ENCODE measurements at places on chromosomes 3 and 15. TPM values are rescaled to one million over a fixed set of nuclear protein-coding genes. Genes with fewer than 3 reads are reported as not detected.
A peak's percentile ranks its signal among the peaks of the same experiment; 100 is the strongest.

The EFCC1 gene
- not detected for total RNA-seq

The ATP13A5 gene
- not detected for total RNA-seq

The NUP210 gene
- 87.7 TPM for total RNA-seq

The TRIM42 gene
- not detected for total RNA-seq

The CP gene
- not detected for total RNA-seq

The FURIN gene
- 30.9 TPM for total RNA-seq

The MNS1 gene
- 4.6 TPM for total RNA-seq

The FHIT gene
- total RNA-seq, result not detected

The SLC9A9 gene
- 2.3 TPM for total RNA-seq

The LPP gene
- 88.5 TPM for total RNA-seq

The DNAH12 gene
- total RNA-seq, result 0.43 TPM

- peak; percentile 52 for DNase-seq
- no peaks in the 10 kb centered on the region for H3K36me3 ChIP-seq
- H3K4me3 ChIP-seq, result no peak overlapping the region
- no peaks in the 10 kb centered on the region for H3K27me3 ChIP-seq
These were observed 14.7 kb downstream of the TM4SF4 start for GRCh38 chr3:149489060-149489690.

GRCh38 chr3:171225708-171226107, 199.2 kb upstream of the SLC2A2 start:
- DNase-seq, result no peak
- no peaks in the 10 kb centered on the region for H3K36me3 ChIP-seq
- no peaks in the 10 kb centered on the region for H3K4me1 ChIP-seq
- no peaks in the 10 kb centered on the region for H3K27me3 ChIP-seq
- H3K27ac ChIP-seq, result no peak overlapping the region
- no peak overlapping the region for H3K4me3 ChIP-seq

GRCh38 chr15:100229181-100230163, 112.3 kb downstream of the ADAMTS17 start:
- no peak overlapping the region for H3K4me3 ChIP-seq
- no peaks in the 10 kb centered on the region for H3K36me3 ChIP-seq
- H3K27me3 ChIP-seq, result 0 out of 2 replicates have a peak, but pooled peaks cover 2% of the 10 kb centered on the region
- H3K27ac ChIP-seq, result no peak overlapping the region
- no peaks in the 10 kb centered on the region for H3K4me1 ChIP-seq
- no peak for DNase-seq

DNA sequence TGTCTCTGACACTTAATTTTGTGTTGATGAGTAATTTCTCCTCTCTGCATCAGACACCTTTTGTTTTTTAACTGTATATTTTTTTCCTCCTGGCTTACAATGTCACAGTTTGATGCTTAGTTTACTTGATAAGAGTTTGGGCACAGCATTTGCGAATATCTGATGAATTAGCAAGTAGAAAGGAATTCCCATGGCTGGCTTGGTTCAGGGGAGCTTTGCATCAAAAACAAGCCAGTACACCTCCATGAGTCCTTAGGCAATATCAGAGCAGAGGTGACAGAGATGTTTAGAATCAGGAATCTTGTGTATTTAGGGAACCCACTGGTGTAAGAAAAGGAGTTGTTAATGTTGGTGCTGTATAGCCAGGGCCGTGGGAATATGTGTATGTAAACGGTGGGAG, 9.3 kb downstream of the ARHGEF26 start:
- H3K36me3 ChIP-seq, result no peaks in the 10 kb centered on the region
- no peaks in the 10 kb centered on the region for H3K4me1 ChIP-seq
- no peak for DNase-seq
- H3K4me3 ChIP-seq, result no peak overlapping the region
- H3K27me3 ChIP-seq, result no peaks in the 10 kb centered on the region

DNA sequence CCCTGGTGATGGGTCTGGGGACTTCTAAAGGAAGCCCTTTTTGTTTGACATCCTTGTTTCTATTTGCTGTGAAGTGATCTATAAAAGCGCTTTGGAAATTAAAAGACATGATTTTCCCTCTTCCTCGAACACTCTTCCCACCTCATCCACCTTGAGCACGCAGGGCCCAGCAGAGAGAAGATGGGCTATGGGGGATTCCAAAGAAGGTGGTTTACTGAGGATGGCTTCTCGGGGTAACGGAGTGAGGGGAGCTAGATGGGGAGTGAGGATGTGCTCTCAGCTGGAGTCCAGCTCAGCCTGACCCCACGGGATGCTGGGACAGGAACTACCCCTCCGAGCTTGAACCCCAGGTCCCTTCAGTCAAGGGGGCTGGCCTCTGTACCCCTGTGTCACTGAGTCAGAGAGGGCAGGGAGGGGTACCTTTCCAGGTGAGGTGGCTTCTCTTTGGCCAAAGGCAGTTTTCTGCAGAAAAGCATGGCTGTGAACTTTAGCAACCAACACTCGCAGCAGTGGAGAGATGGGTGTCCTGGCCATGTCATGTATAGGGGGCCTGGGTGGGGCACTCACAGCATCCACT, 180.7 kb upstream of the SMAD3 start:
- no peaks in the 10 kb centered on the region for H3K27me3 ChIP-seq
- no peak overlapping the region for H3K27ac ChIP-seq
- H3K4me3 ChIP-seq, result no peak overlapping the region
- no peaks in the 10 kb centered on the region for H3K36me3 ChIP-seq

- H3K4me3 ChIP-seq, result no peak overlapping the region
- no peak overlapping the region for H3K27ac ChIP-seq
- H3K36me3 ChIP-seq, result no peaks in the 10 kb centered on the region
- no peaks in the 10 kb centered on the region for H3K4me1 ChIP-seq
- no peak for DNase-seq
These were observed 27.3 kb downstream of the CYP11A1 start for GRCh38 chr15:74340150-74340549.

GRCh38 chr3:66386925-66387650, 113.7 kb downstream of the LRIG1 start:
- H3K36me3 ChIP-seq, result peaks cover 45% of the 10 kb centered on the region
- DNase-seq, result no peak
- no peaks in the 10 kb centered on the region for H3K27me3 ChIP-seq
- no peak overlapping the region for H3K27ac ChIP-seq
- H3K4me3 ChIP-seq, result no peak overlapping the region
- H3K4me1 ChIP-seq, result peaks cover 26% of the 10 kb centered on the region

GRCh38 chr3:78177780-78178179, 1137.9 kb downstream of the ROBO2 start:
- no peak overlapping the region for H3K27ac ChIP-seq
- H3K36me3 ChIP-seq, result no peaks in the 10 kb centered on the region

DNA sequence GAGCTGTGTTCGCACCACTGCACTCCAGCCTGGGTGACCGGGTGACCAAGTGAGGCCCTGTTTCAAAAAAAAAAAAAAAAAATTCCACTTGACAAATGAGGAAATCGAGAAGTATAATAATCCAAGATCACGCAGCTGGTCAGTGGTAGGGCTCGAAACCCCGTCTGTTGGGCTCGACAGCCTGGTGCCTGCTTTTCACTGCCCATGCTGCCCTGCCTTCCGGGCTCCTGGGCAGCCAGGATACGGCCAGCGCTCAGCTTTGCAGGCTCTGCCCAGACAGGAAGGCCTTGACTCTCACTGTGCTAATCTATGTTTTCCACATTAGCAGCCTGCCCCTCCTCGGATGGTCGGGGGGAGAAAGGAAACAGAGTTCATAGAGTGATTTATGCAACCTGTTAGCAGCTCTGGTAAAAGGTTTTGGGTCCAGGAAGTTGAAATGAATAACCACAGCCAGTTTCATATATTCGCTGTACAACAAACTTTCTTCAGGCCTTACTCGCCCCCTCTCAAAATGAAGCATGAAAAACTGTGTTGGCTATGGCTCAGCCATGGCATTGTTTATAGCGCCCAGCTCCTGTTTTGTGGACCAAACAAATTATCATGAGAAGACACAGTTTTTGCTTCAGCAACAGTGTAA, 108.8 kb downstream of the XXYLT1 start:
- no peaks in the 10 kb centered on the region for H3K36me3 ChIP-seq
- no peak for DNase-seq
- no peak overlapping the region for H3K4me3 ChIP-seq
- no peak overlapping the region for H3K27ac ChIP-seq
- no peaks in the 10 kb centered on the region for H3K4me1 ChIP-seq
- H3K27me3 ChIP-seq, result no peaks in the 10 kb centered on the region

GRCh38 chr3:61157414-61157813, 93.8 kb downstream of the FHIT start:
- no peak for DNase-seq
- no peaks in the 10 kb centered on the region for H3K27me3 ChIP-seq
- no peaks in the 10 kb centered on the region for H3K36me3 ChIP-seq
- H3K4me1 ChIP-seq, result no peaks in the 10 kb centered on the region
- no peak overlapping the region for H3K27ac ChIP-seq
- no peak overlapping the region for H3K4me3 ChIP-seq

- H3K4me3 ChIP-seq, result no peak overlapping the region
- H3K27me3 ChIP-seq, result no peaks in the 10 kb centered on the region
- H3K27ac ChIP-seq, result no peak overlapping the region
- no peaks in the 10 kb centered on the region for H3K4me1 ChIP-seq
- no peak for DNase-seq
These were observed 35.0 kb upstream of the BSN start for GRCh38 chr3:49519296-49519695.

- H3K4me3 ChIP-seq, result no peak overlapping the region
- H3K27ac ChIP-seq, result no peak overlapping the region
- H3K36me3 ChIP-seq, result no peaks in the 10 kb centered on the region
- peak; percentile 76 for DNase-seq
- no peaks in the 10 kb centered on the region for H3K27me3 ChIP-seq
- no peaks in the 10 kb centered on the region for H3K4me1 ChIP-seq
These were observed 236.3 kb downstream of the MEX3B start for GRCh38 chr15:81809543-81809942.

DNA sequence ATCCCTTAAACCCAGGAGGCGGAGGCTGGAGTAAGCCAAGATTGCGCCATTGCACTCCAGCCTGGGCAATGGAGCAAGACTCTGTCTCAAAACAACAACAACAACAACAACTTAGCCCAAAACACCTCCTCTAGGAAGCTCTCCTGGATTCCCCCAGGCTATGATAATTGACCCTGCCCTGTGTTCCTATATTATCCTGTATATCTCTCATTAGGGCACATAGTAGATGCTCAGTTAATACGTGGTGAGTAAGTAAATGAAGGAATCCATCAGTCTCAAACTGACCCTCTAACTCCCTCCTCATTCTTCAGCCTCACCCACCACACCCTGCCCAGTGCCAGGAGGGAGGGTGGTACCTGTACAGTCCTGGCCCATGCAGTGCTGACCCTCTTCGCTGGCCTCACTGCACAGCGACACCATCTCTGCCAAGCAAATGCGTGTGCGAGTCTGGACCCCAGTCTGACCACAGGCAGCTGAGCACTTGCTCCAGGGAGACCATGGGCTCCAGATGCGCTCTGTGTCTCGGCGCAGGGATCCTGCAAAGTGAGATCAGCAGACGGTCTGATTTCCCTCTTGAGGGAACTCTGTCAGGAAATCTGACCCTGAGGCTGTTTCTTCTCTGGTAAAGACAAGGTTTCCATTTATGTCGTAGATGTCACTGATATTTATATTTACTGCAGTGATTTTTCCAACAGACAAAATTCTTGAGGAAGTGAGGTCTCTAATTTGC, 6.2 kb downstream of the CILP start:
- H3K4me3 ChIP-seq, result no peak overlapping the region
- H3K27ac ChIP-seq, result no peak overlapping the region
- DNase-seq, result no peak
- no peaks in the 10 kb centered on the region for H3K4me1 ChIP-seq
- no peaks in the 10 kb centered on the region for H3K36me3 ChIP-seq

DNA sequence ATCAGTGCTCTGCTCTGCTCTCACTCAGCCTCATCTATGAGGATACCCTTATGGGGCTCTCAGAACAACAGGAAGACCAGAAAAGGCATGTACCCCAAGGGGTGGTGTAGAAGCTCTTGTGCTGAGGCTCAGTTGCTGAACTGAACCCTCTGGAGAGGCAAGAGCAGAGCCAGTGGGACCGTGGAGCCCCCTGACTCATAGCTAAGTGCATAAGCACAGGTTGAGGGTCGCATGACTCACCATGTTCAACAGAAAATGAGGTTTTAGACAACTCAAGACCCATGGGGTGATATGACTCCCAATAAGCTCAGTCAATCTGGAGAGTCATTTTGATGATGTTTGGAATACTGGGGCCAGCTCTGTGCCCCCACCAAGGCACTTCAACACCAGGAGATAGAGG, 37.3 kb downstream of the CRYGS start:
- no peak for DNase-seq
- no peak overlapping the region for H3K4me3 ChIP-seq
- H3K27me3 ChIP-seq, result no peaks in the 10 kb centered on the region
- peaks cover 7% of the 10 kb centered on the region for H3K4me1 ChIP-seq
- no peaks in the 10 kb centered on the region for H3K36me3 ChIP-seq
- no peak overlapping the region for H3K27ac ChIP-seq

DNA sequence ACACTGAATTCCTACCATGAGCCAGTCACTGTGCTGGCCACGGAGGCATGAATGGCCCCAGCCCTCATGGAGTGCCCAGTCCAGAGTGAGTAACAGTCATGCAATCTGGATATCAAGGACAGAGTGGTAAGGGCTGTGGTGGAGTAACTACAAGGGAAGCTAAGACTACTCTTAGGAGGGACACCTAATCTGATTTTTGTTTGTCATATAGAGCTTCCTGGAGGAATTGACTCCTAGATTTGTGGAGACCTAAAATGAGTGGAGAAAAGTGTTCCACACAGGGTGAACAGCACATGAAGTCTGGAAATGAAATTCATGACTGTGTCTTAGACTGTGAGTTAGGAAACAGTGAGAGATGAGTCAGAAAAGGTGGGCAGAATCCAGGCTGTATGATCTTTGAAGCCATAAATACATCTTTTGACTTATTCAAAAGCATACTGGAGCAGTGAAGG, 219.9 kb downstream of the NFKBIZ start:
- no peaks in the 10 kb centered on the region for H3K36me3 ChIP-seq
- no peak for DNase-seq
- no peak overlapping the region for H3K4me3 ChIP-seq
- no peaks in the 10 kb centered on the region for H3K27me3 ChIP-seq

GRCh38 chr3:67765575-67765974, 111.2 kb upstream of the SUCLG2 start:
- DNase-seq, result no peak
- H3K27me3 ChIP-seq, result no peaks in the 10 kb centered on the region
- H3K4me3 ChIP-seq, result no peak overlapping the region
- peaks cover 10% of the 10 kb centered on the region for H3K4me1 ChIP-seq
- H3K27ac ChIP-seq, result no peak overlapping the region

DNA sequence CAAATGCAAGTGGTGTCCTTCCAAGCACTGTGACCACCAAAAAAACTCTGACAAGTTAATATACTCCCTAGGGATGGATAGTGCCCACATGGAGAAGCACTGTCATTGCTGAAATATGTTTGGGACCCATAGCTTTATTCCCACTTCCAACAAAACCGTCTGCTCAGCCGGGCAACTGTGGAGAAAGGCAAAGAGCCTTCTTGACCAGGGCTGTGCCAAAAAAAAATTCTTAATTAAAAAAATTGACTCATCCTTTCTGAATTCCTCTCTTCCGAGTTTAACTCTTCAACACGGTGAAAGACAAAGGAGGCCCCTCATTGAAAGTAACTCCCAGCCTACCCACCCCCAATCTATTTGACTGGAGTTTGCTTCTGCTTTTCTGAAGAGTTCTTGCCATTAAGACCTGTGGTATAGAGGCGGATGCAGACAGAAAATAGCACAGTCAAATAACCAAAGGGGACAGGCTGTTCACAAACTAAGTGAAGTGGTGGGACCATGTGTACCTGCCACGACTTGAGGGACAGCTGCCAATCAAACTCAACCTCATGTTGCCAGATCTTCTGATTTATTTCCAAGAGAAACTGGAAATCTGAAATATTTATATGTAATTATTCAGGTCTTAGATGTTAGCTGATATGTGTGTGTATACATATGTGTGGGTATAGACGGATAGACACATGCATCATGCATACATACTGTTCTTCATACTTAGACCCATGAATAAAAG, 135.4 kb upstream of the PFN2 start:
- H3K36me3 ChIP-seq, result no peaks in the 10 kb centered on the region
- H3K4me3 ChIP-seq, result peak overlapping the region; percentile 48

Data from Karpas-422 (cell line).